Muscle of leg (tissue), 16 donors: ENCODE measurements at places on chromosomes 12 and 14. TPM values are rescaled to one million over a fixed set of nuclear protein-coding genes. Genes with fewer than 3 reads are reported as not detected.

GRCh38 chr12:86407620-86408208 is 151.5 kb upstream of the MGAT4C start:
- no peaks in the 10 kb centered on the region for H3K4me1 ChIP-seq
- no peaks in the 10 kb centered on the region for H3K27me3 ChIP-seq
- no peaks in the 10 kb centered on the region for H3K36me3 ChIP-seq
- H3K27ac ChIP-seq: no peak overlapping the region
- H3K4me3 ChIP-seq: no peak overlapping the region
- DNase-seq: no peak

Gene INHBE
- 1.8 TPM for total RNA-seq

DNA sequence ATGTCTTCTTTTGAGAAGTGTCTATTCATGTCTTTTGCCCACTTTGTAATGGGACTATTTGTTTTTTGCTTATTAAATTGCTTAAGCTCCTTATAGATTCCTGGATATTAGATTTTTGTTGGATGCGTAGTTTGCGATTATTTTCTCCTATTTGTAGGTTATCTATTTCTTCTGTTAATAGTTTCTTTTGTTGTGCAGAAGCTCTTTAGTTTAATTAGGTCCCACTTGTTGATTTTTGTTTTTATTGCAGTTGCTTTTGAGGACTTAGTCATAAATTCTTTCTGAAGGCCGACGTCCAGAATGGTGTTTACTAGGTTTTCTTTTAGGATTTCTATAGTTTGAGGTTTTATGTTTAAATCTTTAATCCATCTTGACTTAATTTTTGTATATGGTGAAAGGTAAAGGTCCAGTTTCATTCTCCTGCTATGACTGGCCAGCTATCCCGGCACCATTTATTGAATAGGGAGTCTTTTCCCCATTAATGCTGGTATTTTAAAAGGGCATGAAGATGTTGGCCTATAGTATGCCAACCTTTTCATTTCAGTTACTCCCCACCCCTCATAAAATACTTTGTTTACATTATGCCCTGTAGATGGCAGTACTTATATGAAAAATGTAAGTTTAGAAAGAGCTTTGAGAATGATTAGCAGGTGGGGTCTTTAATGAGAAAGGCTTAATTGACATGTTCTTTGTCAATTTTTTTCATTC is 62.9 kb upstream of the PSMA6 start:
- no peaks in the 10 kb centered on the region for H3K4me1 ChIP-seq
- H3K27ac ChIP-seq: no peak overlapping the region
- no peak overlapping the region for H3K4me3 ChIP-seq
- no peaks in the 10 kb centered on the region for H3K36me3 ChIP-seq
- H3K27me3 ChIP-seq: no peaks in the 10 kb centered on the region

DNA sequence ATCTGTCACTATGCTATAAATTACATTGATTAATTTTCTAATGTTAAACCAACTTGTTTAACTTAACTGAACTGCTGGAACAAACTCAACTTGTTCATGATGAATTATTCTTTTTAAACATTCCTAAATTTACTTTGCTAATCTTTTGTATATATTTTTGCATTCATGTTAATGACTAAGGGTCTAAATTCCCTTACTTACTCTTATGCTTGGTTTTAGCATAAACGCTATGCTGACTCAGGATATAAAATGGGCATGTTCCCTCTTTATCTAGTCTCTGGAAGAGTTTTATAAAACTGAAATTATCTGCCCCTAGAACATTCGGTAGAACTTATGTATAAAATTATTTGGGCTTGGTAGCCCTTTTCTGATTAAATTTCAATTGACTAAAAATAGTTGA is 342.8 kb upstream of the DIO2 start:
- DNase-seq: no peak
- H3K4me1 ChIP-seq: no peaks in the 10 kb centered on the region
- H3K27ac ChIP-seq: no peak overlapping the region
- no peaks in the 10 kb centered on the region for H3K36me3 ChIP-seq

GRCh38 chr12:65432651-65433050 is 154.2 kb downstream of the MSRB3 start:
- no peaks in the 10 kb centered on the region for H3K36me3 ChIP-seq
- no peaks in the 10 kb centered on the region for H3K4me1 ChIP-seq
- H3K27ac ChIP-seq: no peak overlapping the region
- no peaks in the 10 kb centered on the region for H3K27me3 ChIP-seq
- no peak for DNase-seq
- H3K4me3 ChIP-seq: no peak overlapping the region
